ENCODE measurements at places on chromosomes 6 and 20.

- no peak for DNase-seq
Measured at GRCh38 chr6:170305805-170306323, 694 bp upstream of the FAM120B start.

DNA sequence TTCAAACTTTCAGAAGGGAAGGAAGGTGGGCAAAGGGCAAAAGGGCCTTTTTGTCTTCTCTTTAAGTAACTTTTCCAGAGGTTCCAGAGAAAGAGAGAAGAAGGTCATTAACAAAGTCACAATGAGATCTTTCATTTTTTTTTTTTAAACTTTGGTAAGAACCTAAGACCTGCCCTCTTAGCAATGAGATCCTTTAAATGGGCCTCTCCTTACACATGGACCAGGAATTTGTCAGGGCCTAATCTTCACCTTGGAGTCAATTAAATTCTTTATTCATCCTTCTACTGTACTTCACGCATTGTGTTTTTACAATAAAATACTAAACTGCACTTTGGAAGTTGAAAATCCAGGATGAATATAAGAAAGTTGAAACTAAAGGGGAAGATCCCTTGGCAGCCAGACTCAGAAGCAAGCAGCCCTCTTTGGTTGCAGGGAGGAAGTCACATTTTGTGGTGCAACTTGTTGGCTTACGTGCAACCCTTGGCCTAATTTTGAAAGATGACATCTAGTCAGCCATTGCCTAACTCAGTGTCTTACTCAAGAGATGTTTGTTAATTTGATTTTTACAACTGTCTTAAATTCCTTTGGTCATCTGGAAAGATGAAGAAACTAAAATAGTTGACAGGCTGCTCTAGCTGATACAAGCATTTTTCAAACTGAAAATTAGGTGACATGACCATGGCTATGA is 11.9 kb upstream of the TMEM170B start:
- DNase-seq = no peak

GRCh38 chr6:108632441-108632840 is 71.7 kb downstream of the FOXO3 start:
- DNase-seq = no peak

GRCh38 chr20:60559462-60559861 is 601.2 kb downstream of the CDH26 start:
- no peak for DNase-seq

DNA sequence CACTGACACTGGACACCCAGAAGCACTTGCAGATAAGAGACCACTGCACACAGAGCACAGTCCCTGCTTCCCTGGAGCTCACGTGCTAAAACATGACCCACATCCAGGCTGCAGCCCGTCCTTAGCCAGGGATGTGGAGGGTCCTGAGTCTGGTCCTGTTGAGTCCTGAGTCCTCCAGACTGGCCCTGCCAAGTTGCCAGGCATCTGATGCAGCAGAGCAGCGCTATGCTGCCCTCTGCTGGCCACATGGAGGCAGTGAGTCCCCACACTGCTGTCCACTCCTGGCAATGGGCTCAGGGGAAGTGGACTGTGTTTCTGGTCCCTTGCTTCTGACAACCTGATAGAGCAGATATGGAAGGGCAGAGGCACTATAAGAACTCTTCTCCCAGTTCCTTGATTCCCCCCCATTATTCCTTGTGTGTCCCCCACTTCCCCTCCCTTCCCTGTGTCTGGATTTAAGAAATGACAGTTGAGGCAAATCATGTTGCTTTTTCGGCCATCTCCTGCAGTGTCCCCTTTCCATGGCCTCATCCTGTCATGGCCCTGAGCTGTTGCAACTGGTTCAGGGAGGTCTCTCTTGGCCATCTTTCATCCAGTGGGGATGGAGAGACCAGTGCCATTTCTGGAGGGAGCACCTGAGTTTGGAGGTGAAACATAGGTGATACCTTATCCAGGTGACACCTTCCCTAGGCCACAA is 86.0 kb downstream of the DHX35 start:
- peak; percentile 81 for DNase-seq

Measured in right atrium auricular region (tissue), 2 donors.